ENCODE measurements at places on chromosomes 16 and 17.

DNA sequence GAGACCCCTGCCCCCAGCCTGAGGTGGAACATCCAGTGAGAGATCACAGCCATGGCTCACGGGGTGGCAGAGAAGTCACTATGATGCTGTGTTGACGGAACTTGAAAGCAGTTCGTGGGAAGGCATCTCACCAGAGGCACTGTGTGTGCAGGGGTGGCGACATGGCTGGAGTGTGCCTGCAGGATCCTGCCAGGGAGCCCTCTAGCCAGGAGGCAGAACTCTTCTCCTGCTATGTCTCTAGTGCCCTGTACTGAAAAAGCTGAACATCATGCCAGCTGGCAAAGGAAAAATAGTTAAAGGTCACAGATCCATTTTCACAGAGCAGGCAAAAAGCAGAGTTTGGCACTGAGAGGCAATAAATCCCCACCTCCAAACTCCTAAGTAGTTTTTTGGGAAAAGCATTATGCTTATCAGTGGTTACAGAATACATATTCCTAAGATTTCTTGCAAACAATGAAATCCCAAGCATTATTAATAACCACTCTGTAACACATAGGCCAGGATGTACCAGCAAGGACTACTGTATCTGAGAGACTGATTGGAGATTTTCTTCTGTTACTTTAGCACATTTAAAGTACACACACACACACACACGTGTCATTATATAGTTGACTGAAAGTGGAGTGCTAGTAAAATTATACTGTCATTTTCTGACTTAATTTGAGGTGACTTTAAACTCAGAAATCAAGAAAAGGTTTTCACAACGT, 36.8 kb downstream of the TNRC6C start:
- no peak for DNase-seq

GRCh38 chr17:12369065-12369464, 296.6 kb upstream of the MYOCD start:
- DNase-seq, result no peak

DNA sequence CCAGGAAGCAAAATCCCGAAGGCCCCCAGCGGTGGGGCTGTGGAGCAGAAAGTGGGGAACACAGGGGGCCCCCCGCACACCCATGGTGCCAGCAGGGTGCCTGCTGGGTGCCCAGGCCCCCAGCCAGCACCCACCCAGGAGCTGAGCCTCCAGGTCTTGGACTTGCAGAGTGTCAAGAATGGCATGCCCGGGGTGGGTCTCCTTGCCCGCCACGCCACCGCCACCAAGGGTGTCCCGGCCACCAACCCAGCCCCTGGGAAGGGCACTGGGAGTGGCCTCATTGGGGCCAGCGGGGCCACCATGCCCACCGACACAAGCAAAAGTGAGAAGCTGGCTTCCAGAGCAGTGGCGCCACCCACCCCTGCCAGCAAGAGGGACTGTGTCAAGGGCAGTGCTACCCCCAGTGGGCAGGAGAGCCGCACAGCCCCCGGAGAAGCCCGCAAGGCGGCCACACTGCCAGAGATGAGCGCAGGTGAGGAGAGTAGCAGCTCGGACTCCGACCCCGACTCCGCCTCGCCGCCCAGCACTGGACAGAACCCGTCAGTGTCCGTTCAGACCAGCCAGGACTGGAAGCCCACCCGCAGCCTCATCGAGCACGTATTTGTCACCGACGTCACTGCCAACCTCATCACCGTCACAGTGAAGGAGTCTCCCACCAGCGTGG, 6.5 kb downstream of the CBX2 start:
- DNase-seq, result no peak

GRCh38 chr17:546456-546855, 168.2 kb downstream of the VPS53 start:
- DNase-seq, result no peak

- DNase-seq, result no peak
Measured at GRCh38 chr17:61238455-61238933, 161.1 kb upstream of the TBX2 start.

DNA sequence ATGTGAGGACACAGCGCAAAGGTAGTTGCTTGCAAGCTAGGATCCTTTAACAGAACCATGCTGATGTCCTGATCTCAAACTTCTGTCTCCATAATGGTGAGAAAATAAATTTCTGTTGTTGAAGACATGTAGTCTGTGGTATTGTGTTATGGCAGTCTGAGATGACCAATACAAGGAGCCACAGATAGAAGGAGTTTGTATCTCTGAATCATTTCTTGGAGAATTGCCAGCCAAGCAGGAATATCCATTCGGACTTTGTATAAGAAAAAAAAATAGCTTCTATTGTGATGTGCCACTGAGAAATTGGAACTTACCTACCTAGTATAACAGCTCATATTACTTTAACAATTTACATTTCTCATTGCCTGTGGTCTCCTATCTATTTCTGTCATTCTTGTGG, 447.6 kb upstream of the CA10 start:
- no peak for DNase-seq

GRCh38 chr17:43813386-43813785, 19.6 kb downstream of the MPP3 start:
- DNase-seq, result no peak

GRCh38 chr16:67965668-67966548, 2.5 kb downstream of the SLC12A4 start:
- no peak for DNase-seq

GRCh38 chr16:82694239-82694874, 67.6 kb downstream of the CDH13 start:
- DNase-seq, result no peak

DNA sequence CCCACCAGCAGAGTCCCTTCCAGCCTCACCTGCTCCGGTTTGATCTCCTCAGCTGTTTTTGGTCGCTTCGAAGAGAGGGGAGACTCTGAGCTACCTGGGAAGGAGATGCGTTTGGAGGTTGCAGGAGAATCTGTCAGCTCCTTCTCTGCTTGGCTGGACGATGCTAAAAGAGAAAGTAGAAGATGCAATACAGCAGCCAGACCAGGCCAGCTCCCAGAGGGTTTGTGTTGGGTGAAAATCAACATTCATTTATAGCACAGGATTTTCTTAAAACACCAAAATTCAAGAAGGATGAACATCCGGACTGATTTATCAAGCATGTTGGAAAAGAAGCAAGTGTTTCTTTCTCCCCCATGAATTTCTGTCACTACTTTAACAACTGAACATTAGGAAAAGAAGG, 236.1 kb downstream of the ZFHX3 start:
- DNase-seq, result no peak

DNA sequence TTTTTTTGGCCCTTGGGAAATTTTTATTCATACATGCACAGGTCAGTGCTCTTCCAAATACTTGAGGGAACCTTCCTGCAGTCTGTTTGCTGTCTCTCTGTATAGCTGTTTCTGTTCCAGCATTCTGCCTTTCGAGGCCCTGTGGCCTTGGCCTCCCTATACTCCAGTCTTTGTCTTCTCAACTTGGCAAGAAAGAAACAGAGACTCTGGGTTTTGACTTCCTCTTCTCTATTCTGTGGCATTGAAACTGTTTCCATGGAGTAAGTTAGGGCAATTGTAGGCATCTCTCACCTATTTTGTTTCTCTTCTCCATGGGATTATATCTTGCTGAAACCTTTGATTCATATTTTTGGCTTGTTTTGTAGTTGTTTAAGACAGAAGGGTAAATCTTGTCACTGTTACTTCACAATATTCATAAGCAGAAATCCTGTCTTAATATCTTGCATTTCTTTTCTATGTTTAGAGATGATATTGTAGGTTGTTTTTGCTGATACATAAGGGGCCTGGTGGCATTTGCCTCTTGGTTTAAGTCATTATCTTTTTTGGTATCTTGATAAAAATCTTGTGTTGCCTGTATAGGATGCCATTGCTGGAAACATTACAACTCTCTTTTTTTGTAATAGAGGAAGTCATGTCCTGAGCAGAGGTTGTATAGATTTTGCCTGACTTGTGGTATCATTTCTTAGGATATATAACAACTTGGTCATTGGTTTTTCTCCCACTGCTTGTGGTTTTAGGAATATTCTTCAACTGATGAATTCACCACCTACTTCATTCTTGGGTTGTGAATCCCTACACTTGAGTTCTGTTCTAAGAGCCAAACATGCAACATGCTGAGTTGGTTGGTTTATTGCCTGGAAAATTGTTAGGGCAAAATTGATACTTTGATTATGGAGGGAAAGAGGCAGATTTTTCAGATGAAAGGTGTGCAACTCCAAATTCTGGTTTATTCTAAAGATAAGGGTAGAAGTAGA, 168.6 kb downstream of the FTO start:
- no peak for DNase-seq

Data from CD8-positive, alpha-beta T cell (primary cell).